IMR-90 (cell line): ENCODE measurements at places on chromosomes 5 and 9. TPM values are rescaled to one million over a fixed set of nuclear protein-coding genes. Genes with fewer than 3 reads are reported as not detected.

DNA sequence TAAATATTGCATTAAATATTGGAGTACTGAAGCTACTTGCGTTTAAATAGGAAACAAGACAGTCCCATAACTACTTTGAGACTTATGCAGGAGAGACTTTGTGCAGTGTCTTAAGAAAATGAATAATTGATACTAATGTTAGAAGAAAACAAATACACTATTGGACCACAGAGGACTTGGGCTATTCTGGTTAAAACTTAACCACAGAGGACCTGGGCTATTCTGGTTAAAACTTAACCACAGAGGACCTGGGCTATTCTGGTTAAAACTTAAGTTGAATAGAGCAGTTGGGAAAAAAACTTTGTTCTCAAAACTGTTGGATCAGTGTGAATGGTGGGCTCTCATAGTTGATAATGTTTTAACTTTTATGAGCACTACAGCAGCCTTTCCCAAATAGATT lies 141.7 kb downstream of the WDR70 start:
- DNase-seq, result no peak

Gene IRX1
- polyA plus RNA-seq, result not detected in 2 replicates

DNA sequence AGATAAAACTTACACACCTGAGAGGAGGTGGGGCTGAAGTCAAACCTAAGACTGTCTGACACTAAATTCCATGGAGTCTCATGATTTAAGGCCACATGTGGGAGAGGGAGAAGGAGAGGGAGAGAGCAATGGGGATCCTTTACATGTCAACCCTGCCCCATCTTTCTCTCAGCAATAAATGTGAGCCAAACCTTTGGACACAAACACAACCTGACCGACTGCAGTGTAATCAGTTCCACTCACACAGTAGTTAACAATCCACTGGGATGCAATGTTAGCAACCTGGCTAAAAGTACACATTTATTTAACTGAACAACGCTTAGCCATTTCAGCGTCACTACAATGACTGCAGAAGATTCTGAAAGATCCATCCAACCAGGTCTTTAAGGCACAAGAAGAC lies 273.0 kb downstream of the GLIS3 start:
- no peak for DNase-seq

GRCh38 chr9:95826183-95826838 lies 49.2 kb upstream of the ERCC6L2 start:
- peak; percentile 31 for DNase-seq

DNA sequence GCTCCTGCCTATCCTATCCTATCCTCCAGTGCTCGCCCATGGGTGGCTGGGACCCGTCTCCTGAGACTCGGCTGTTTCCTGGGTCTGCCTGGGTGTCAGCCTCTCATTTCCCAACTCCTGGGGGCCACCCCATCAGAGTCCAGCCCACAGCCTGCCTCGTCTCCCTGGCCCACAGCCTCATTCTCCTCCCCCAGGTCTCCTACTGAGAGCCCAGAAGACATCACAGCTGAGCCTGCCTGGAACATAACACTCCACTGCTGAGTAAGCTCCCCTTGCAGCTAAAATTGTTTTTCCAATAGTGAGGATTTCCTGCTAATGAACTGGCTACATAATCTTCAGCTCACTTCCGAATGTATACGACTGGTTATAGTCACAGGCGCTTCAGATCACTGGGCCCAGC lies 95.3 kb downstream of the TTLL11 start:
- peak; percentile 65 for DNase-seq

GRCh38 chr9:92576175-92576574 lies 40.4 kb upstream of the ECM2 start:
- no peak for DNase-seq

DNA sequence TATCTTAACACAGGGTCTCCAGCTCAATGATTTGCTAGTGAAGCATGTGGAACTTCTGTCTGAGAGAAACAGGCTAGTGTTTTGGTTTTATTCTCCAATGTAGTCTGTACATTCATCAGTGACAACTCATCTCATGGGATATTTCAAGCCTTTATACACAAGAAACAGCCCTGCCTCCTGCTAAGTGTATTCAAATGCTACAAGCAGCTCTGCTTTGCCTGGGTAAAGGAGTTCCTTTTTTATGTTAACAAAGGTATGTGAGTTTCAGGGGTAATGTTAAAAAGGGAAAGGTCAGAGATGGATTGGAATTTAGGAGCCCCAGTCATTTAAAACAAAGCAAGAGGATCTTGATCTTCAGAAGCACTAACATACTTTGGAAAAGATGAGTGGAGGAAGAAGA lies 498.7 kb downstream of the ISL1 start:
- no peak for DNase-seq

GRCh38 chr9:126805554-126806262 lies 868 bp downstream of the ZBTB43 start:
- peak; percentile 39 for DNase-seq

DNA sequence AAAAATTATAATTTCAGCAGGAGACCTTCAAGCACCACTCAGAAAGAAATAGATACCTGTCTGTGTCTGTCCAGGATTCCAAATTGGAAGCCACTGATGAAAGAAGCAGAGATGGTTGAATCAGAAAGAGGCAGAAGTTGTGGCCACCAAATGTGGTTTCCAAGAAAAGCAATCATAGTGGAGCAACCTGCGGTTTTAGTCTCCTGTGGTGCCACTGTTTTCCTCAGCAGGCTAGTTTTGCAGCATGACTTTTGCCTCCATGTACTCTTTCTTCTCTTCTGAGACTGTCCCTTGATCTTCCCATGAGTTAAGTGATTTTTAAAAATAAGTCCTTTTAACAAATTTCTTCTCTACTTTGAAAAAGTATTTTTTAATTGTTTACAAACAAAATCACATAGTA lies 535.8 kb downstream of the CYLC2 start:
- no peak for DNase-seq

Gene PDE4D
- 1.2 and 1.4 TPM in 2 replicates for polyA plus RNA-seq

Gene GM2A
- polyA plus RNA-seq, result 12.8 and 13.8 TPM in 2 replicates

DNA sequence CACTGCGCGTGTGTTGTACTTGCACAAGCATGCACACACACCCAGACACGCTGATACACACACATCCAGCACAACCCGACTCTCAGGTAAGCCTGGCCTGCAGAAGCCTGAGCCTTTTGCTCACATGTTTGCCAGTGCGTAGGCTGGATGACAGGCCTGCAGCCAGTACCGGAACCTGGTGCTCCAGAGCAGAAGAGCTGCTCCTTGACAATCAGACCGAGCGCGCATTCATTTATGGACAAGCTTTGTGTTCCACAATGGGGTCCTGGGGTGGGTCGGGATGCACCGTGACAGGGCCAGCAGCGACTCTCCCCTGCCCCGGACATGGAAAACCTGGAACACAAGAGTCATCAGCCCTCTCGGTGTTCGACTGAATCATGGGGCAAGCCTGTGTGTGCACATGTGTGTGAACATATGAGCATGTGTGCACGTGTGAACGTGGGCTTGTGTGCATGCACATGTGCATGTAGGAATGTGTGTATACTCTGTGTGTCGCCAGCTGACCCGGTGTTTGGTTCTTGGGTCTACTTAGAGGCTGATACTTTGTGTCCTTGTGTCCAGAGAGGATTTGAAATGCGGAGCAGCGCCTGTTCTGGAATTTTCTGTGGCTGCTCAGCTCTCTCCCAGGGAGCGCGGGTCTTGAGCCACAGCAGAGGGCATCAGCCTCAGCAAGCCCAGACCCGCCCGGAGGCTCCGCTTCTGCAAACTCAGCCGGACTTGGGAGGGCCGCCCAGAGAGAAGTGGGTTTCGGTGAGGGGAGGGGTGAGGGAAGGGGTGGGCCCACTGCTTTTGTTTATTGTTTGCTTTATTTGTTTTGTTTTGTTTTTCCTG lies 32.2 kb downstream of the IRX4 start:
- DNase-seq, result no peak

Gene PTPA
- polyA plus RNA-seq, result 141 and 149 TPM in 2 replicates

- DNase-seq, result no peak
Observed at GRCh38 chr9:131065599-131065998, 30.7 kb upstream of the AIF1L start.

DNA sequence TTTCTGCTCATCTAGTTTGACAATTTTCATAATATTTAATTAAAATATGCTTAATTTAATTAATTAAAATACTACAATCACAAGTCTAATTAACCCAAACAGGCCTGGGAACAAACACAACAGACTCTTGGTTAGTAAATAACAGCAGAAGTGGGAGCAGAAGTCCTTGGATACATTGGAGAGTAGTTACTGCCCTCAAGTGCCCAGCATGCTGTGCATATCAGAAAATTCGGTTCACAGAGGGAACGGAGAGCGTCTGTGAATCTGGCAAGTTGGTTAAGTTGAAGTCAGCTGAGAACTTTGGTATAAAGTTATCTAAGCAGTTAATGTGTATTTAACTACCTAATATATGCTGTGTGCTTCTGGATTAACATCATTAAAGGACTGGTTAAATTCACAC lies 87.0 kb upstream of the ATG10 start:
- no peak for DNase-seq

Gene OR1J2
- polyA plus RNA-seq, result not detected in 2 replicates

- no peak for DNase-seq
Observed at GRCh38 chr9:127154003-127154389, 31.6 kb upstream of the ANGPTL2 start.

DNA sequence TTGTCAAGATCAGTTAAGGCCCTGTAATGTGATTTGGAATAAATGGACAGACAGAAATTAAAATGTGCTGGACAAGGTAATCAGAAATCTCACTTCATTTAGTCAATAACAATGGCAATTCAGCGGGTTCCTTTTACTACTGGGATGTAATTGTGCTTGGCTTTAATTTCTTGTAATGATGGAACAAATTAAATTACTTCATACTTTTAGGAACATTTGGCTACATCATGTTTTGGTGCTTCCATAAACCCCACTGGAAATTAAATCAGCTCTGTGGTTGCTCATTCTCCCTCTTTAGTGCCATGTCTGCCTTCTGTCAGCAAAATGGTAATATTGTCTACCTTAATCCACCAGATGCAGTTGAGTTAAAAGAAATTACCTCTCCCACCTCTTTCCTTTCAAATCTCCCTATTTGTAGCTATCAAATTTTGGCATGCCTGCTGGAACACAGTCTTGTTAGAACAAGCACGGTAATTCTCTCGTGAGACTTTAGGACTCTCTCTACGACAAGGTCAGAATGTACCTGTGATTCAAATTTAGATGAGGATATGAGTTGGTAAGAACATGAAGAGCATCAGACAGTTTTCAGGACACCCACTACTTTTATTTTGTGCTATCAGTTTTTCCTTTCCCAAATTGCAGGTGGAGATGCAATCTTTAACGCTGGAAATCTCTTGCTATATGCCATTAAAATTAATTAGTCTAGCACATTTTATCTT lies 476.3 kb downstream of the RAB3C start:
- DNase-seq, result no peak

Gene CCIN
- 0.73 and 0.80 TPM in 2 replicates for polyA plus RNA-seq

Gene PCDHA12
- polyA plus RNA-seq, result 0.03 TPM in 1 of 2 replicates, not detected in the other

GRCh38 chr9:37693260-37693659 lies 42.5 kb downstream of the FRMPD1 start:
- peak; percentile 20 for DNase-seq

- no peak for DNase-seq
Observed at GRCh38 chr5:112417931-112418658, 982 bp downstream of the EPB41L4A start.

GRCh38 chr5:19855031-19855430 lies 133.0 kb downstream of the CDH18 start:
- peak; percentile 51 for DNase-seq

DNA sequence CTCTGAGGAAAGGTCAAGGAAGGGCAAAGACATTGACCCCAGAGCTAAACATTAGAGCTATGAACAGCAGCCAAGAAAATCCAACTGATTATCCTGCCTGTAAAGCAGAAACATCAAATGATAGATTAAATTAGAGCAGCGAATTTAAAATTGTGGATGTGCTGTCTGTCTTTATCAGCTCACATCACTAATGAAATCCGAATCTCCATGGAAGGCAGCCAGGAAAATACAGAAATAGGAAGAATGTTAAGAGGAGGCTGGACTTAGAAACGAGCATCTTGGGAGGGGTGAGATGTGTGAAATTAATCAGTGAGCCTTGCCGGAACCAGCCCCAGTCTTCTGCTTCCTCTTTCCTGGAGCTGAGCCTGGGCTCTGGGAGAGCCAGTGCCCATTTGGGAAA lies 191.0 kb downstream of the PJA2 start:
- DNase-seq, result no peak

- peak; percentile 17 for DNase-seq
Observed at GRCh38 chr5:89246252-89246651, 363.3 kb upstream of the MEF2C start.

DNA sequence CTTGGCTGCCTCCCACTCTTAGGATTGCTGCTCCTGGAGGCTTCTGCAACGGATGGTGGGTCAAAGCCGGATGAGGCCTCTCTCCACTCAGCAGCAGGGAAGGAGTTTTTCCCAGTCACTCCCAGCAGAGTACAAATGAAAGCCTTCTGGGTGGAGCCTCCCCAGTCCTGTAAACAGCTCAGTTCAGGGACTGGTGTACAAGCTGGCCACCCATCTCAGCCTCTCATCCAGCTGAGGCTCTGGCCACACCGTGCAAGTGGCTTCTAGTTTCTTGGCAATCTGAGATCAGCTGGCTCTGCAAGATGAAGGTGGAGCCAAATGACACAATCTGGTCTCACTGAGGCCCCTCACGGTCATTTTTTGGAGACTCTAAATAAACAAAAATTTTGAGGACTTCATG lies 10.0 kb downstream of the GPX3 start:
- no peak for DNase-seq

DNA sequence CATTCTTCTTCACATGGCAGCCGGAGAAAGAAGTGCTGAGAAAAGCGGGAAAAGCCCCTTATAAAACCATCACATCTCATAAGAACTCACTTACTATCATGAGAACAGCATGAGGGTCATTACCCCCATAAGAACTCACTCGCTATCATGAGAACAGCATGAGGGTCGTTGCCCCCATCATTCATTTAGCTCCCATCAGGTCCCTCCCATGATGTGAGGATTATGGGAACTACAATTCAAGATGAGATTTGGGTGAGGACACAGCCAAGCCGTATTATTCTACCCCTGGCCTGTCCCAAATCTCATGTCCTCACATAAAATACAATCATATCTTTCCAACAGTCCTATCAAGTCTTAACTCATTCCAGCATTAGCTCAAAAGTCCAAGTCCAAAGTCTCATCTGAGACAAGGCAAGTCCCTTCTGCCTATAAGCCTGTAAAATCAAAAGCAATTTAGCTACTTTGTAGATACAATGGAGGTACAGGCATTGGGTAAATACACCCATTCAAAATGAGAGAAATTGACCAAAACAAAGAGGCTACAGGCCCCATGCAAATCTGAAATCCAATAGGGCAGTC lies 79.1 kb downstream of the MROH2B start:
- DNase-seq, result no peak
